ENCODE measurements at places on chromosomes 3 and 15.

DNA sequence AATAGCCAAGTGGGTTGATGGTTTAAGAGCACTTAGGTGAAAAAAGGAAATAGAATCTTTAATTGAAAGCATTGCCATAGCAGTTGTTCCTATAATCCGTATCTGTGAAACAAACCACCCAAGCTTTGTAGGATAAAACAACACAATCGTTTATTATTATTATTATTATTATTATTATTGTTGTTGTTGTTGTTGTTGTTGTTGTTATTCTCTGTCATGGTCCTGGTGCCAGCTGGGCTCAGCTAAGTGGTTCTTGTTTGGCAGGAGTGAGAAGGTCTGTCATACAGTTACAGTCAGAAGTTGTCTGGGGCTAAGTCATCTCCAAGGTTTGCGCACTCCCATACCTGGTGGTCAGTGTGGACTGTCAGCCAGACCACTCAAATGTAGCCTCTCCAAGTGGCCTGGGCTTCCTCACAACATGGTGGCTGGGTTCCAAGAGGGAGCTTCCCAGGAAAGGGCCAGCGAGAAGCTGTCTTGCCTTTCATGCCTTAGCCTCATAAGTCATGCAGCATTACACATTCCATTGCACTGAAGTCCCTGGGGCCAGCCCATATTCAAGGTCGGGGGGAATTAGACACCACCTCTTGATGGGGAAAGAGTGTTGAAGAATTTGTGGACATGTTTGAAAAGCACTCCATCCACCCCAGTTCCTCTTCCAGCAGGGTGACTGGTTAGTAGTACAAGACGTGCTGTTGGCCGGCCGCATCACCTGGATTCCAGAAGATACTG is 54.3 kb upstream of the FGD5 start:
- DNase-seq = no peak

DNA sequence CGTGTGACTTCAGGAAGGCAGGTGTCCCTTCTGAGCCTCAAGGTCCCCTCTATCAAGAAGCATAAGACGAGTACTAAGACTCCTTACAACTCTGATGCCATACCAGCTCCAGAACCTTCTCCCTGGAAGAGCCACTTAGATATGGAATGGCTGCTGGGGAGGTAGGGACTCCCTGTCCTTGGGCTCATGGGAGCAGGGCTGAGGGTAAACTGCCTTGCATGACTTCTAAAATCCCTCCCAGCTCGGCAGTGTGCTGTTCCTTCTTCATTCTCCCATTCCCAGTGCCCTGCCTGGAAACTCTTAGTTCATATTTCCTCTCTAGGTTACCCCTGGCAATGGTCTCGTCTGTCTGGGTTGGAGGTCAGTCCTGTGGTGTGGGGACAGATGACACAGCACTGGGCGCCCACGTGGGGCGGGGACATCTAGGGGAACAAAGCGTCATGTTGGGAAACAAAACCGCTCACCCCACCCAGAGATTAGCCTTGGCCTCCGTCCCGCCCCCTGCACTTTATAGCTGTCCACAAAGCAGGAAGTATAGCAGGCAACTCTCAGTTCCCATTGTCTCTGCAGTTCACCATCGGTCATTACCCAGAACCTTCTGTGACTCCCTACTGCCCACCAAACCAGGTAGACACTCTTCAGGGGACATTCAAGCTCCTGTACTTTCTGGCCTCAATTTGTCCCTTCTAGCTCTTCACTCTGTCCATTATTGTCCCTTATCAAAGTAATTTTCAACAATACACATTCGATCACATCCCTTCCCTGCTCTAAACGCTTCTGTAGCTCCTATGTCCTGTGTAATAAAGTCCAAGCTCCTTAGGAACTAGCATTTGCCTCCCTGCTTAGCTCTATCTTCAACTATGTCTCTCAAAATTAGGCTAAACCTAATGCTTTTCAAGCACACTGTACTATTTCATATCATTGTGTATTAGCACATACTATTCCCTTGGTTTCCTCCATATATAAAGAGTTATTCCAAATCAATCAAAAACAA is 73.8 kb downstream of the IQSEC1 start:
- DNase-seq = no peak

DNA sequence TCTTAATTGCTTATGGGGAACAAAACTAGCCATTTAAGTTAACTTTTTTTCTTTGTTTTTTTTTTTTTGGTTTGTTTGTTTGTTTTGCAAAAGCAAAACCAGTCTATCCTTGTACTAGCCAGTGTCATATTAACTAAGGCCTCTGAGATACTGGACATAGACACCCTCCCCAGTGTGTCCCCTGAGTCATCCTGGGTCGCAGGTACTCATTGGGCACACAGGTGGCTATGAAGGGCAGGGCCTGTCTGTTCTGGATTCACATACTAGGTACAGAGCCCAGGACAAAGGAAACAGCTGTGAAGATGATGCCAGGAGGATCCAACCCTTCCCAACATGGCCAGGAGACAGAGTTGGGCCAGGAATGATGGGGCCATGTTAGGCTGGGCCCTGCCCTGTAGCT is 318.1 kb downstream of the THSD4 start:
- no peak for DNase-seq

DNA sequence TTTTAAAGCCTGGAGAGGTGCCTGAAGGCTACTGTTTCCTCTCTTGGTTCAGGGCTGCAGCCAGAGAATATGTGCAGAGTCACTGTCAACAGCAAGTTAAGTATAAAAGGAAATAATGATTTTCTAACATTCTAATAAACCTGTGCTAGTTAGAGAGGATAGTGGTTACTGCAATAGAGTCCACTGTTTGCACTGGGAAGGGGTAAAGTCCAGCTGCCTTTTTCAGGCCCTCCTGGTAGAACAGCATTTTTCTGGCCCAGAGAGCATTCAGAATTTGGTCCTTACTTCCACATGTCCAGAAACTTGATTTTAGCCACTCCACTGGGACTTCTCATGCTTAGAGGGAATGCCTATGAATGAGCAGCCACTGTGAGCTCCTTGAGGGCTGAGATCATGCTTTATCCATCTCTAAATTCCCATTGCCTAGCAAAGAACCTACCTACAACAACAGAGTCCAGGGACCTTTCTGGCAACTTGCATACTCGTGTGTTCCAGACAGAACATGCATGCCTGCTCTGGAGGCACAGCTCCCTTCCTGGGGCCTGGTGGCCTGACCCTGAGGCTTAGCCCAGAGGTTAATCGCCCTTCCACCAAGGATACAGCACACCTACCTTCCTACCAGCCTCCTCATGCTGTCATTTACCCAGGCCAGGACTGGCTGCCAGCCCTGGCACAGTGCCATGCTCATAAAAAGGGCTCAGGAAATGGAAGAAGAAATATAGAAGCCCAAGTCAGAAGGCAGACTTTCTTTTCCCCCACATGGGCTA is 50.3 kb upstream of the ATP13A3 start:
- no peak for DNase-seq

DNA sequence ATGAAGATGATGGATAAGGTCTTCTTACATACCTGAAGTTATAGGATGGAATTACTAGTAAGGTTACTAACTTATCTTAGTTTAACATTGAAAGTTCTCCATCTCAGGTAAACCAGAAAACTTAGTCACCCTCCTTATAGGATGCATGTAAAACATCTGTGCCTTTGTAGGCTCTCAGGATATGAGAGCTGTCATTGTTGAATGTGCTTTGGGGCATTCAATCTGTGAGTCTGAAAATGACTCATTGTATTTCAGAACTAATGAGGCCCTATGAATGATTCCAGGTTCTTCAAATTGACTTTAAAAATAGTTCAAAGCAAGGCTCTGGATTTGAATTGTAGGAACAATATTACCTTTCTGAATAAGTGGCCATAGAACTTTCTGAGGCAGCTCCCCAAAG is 237.7 kb upstream of the AZI2 start:
- no peak for DNase-seq

GRCh38 chr3:188122571-188123169 is 31.3 kb upstream of the LPP start:
- DNase-seq = no peak

GRCh38 chr15:38217191-38217595 is 35.4 kb upstream of the SPRED1 start:
- DNase-seq = peak; percentile 53

DNA sequence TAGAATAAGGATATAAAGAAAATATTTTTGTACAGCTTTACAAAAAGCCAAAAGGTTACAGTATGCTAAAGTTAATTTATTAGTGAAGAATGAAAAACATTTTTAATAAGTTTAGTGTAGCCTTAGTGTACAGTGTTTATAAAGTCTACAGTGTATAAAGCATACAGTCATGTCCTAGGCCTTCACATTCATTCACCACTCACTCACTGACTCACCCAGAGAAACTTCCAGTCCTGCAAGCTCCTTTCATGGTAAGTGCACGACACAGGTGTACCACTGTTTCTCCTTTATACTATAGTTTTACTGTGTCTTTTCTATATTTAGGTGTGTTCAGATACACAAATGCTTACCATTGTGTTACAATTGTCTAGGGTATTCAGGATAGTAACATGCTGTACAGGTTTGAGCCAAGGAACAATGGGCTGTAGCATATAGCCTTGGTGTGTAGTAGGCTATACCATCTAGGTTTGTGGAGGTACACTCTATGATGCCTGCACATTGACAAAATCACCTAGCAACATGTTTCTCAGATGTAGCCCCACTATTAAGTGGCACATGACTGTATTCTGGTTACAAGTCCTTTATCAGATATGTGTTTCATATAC is 197.1 kb upstream of the KBTBD8 start:
- no peak for DNase-seq

GRCh38 chr15:83776986-83777385 is 123.1 kb downstream of the ADAMTSL3 start:
- no peak for DNase-seq

GRCh38 chr15:98442379-98442833 is 205.9 kb upstream of the IGF1R start:
- peak; percentile 17 for DNase-seq

- no peak for DNase-seq
Measured at GRCh38 chr15:26665957-26666791, 106.7 kb downstream of the GABRB3 start.

GRCh38 chr15:63833021-63833696 is 589 bp downstream of the HERC1 start:
- DNase-seq = no peak

DNA sequence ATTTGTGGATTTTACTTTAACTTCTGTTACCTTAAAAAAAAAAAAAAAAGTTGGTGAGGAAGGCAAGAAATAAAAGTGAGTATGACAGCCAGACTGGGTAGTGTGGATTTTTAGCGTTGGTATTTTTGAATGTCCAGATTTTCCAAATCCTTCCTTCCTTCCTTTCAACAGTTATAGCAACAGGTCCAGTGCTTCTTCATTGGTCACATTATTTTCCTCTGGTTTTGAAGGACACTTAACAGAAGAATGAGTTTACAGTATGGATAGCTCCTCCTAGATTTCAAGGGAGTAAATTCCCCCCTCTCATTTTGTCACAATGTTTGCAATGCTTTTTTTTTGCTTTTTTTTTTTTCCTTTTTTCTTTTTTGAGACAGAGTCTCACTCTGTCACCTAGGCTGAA is 6.4 kb downstream of the MAPKBP1 start:
- no peak for DNase-seq

DNA sequence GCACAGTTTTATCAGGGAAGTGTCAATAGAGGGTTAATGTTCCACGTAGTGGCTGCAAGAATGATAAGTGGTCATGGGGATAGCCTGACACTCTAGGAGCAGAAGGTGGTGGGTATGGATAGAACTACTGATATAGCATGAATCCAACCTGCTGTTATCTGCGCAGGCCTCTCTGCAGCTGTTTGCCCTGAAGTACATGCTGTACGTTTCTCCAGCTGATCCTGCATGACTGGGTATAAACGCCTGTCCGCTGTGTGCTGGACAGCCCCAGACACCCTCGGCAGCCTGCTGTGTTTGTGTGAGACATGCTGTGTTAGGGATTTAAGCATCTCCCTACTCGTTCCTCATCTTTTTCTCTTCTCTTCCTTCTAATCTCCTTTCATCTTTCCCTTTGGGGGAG is 87.1 kb downstream of the LPP start:
- DNase-seq = no peak
